ENCODE measurements at places on chromosomes 4 and X. TPM values are rescaled to one million over a fixed set of nuclear protein-coding genes. Genes with fewer than 3 reads are reported as not detected.

DNA sequence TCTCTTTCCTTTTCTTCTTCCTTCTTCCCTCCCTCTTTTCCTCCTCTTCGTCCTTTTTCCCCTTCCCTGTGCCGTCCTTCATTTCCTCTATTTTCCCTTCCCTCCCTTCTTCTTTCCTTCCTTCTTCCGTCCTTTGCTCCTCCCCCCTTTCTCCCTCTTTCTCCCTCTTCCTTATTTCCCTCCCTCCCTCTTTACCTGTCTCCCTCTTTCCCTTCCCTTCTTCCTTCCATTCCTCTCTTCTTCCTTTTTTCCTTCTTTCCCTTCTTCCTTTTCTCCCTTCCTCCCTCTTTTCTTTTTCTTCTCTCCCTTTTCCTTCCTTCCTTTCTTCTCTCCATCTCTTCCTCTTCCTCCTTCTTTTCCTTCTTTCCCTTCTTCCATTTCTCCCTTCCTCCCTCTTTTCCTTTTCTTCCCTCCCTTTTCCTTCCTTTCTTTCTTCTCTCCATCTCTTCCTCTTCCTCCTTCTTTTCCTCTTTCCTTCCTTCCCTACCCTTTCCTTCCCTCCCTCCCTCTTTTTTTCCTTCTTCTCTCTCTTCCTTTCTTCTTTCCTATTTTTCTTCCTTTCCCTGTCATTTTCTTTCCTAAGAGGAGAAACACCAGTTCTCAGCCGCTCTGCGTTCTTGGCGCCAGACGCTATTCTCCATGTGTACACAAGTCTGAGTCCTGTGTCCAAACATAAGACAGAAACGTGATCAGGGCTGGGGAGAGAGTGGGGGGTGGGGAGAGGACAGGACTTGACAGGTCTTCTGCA, 597.1 kb downstream of the MID1IP1 start:
- no peaks in the 10 kb centered on the region for H3K4me1 ChIP-seq
- H3K27me3 ChIP-seq = no peaks in the 10 kb centered on the region
- no peak overlapping the region for H3K4me3 ChIP-seq
- no peaks in the 10 kb centered on the region for H3K36me3 ChIP-seq

DNA sequence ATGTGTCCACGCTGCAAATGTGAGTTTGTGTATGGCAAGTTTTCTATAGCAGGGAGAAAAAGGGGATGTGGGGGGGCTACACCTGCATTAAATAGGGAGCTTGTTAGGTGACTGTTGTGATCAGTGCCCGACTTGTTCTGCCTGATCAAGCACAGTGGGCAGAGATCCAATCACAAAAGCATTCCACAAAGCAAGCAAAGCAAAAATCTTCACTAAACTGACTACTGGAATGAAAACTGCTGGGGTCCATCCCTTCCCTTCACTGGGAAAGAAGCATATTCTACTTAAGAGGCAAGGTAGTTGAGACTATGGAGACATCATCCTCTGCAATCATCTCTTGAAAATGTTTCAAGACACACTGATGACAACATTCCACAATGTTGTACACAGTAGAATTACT, 5.2 kb downstream of the IRS4 start:
- H3K36me3 ChIP-seq = no peaks in the 10 kb centered on the region
- no peak for DNase-seq
- no peaks in the 10 kb centered on the region for H3K4me1 ChIP-seq
- no peak overlapping the region for H3K4me3 ChIP-seq
- no peaks in the 10 kb centered on the region for H3K27me3 ChIP-seq

DNA sequence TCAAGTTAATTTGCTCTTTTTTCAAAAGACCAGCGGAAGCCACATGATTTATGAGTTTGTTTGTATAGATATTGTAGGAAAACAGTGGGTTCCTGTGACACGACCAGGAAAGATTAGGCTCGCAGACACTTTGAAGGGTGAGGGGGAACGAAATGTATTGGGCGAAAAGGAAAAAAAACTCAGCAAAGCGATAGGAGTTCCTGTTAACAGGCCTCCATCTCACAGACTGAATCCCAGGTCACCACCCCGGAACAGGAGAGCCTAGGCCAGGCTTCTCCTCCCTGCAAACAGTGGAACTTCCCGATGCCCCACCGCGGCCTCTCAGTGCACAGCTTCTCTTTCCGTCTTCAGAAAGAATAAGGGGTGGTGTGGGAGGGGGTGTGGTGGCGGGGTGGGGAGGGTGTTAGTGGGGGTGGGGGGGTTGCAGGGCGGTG, 181.8 kb upstream of the GPRIN3 start:
- H3K36me3 ChIP-seq = no peaks in the 10 kb centered on the region
- H3K4me1 ChIP-seq = no peaks in the 10 kb centered on the region
- H3K27me3 ChIP-seq = no peaks in the 10 kb centered on the region
- no peak for DNase-seq
- H3K4me3 ChIP-seq = no peak overlapping the region

- no peak overlapping the region for H3K4me3 ChIP-seq
- peaks cover 23% of the 10 kb centered on the region for H3K4me1 ChIP-seq
- no peak overlapping the region for H3K27ac ChIP-seq
- DNase-seq = no peak
- no peaks in the 10 kb centered on the region for H3K36me3 ChIP-seq
- no peaks in the 10 kb centered on the region for H3K27me3 ChIP-seq
These were observed 10.2 kb upstream of the TMEM156 start for GRCh38 chr4:39042366-39042765.

DNA sequence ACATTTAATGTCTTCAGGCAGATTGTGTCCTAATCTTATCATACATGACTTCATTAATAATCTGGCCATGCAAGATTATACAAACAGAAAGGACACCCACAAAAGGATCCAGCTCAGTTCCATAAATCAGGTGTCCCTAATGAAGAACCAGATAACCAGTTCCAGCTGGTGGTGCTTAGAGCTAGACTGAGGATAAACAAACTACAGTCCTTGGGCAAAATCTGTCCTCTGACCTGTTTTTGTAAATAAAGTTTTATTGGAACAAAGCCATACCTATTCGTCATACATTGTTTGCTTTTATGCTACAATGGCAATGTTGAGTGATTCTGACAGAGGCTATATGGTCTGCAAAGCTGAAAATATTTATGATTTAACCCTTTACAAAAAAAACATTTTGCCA, 199.5 kb downstream of the MID1IP1 start:
- H3K27ac ChIP-seq = no peak overlapping the region
- DNase-seq = no peak
- H3K27me3 ChIP-seq = no peaks in the 10 kb centered on the region
- H3K4me3 ChIP-seq = no peak overlapping the region
- no peaks in the 10 kb centered on the region for H3K4me1 ChIP-seq
- no peaks in the 10 kb centered on the region for H3K36me3 ChIP-seq

DNA sequence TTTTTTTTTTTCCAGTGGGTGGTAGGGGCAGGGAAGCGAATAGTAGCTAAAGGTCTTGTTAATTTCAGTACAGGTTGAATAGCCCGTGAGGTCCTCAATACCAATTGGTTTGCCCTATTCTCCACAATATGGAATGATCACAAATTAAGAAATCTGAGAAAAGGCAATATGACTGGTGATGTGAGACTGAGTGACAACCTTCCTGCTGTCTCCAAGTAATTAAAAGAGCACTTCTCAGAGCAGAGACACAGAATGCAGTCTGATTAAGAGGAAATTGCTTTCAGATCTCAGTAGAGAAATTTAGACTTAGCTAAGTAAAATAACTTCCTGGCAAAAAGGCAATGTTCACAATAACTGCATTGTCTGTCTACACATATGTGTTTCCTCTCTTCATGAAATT, 23.0 kb downstream of the GPR174 start:
- peaks cover 93% of the 10 kb centered on the region for H3K4me1 ChIP-seq
- no peaks in the 10 kb centered on the region for H3K27me3 ChIP-seq
- H3K4me3 ChIP-seq = peak overlapping the region; percentile 46
- H3K27ac ChIP-seq = peak overlapping the region; percentile 6

Gene RASL11B
- total RNA-seq = not detected

- no peaks in the 10 kb centered on the region for H3K27me3 ChIP-seq
- H3K4me3 ChIP-seq = no peak overlapping the region
- H3K36me3 ChIP-seq = no peaks in the 10 kb centered on the region
- H3K27ac ChIP-seq = no peak overlapping the region
- no peak for DNase-seq
These were observed 47.4 kb upstream of the MND1 start for GRCh38 chr4:153297116-153297515.

GRCh38 chrX:106608016-106608415, 3.8 kb upstream of the RADX start:
- H3K27me3 ChIP-seq = no peaks in the 10 kb centered on the region
- no peak overlapping the region for H3K27ac ChIP-seq
- H3K36me3 ChIP-seq = no peaks in the 10 kb centered on the region
- H3K4me1 ChIP-seq = no peaks in the 10 kb centered on the region
- DNase-seq = peak; percentile 2
- no peak overlapping the region for H3K4me3 ChIP-seq

GRCh38 chrX:132483951-132484350, 4.9 kb downstream of the MBNL3 start:
- H3K4me3 ChIP-seq = no peak overlapping the region
- H3K4me1 ChIP-seq = peaks cover 60% of the 10 kb centered on the region
- no peaks in the 10 kb centered on the region for H3K36me3 ChIP-seq
- no peak for DNase-seq
- H3K27me3 ChIP-seq = no peaks in the 10 kb centered on the region

Gene ZGRF1
- total RNA-seq = 22.9 TPM

GRCh38 chr4:138815811-138816210, 199.8 kb upstream of the NOCT start:
- H3K4me3 ChIP-seq = no peak overlapping the region
- no peak for DNase-seq

Gene TRIM60
- total RNA-seq = not detected

Gene ZNF157
- 0.60 TPM for total RNA-seq

GRCh38 chr4:152408514-152409327, 127.2 kb downstream of the FBXW7 start:
- DNase-seq = peak; percentile 10
- no peak overlapping the region for H3K27ac ChIP-seq
- no peaks in the 10 kb centered on the region for H3K4me1 ChIP-seq
- H3K36me3 ChIP-seq = no peaks in the 10 kb centered on the region

Gene TLR2
- 0.53 TPM for total RNA-seq

GRCh38 chr4:151015459-151016347, 619 bp upstream of the LRBA start:
- DNase-seq = peak; percentile 88
- peaks cover 16% of the 10 kb centered on the region for H3K4me1 ChIP-seq
- H3K4me3 ChIP-seq = peak overlapping the region; percentile 74
- H3K36me3 ChIP-seq = peaks cover 3% of the 10 kb centered on the region
- H3K27me3 ChIP-seq = no peaks in the 10 kb centered on the region

GRCh38 chr4:124179506-124180186, 532.9 kb downstream of the ANKRD50 start:
- no peaks in the 10 kb centered on the region for H3K27me3 ChIP-seq
- no peak overlapping the region for H3K4me3 ChIP-seq
- H3K36me3 ChIP-seq = no peaks in the 10 kb centered on the region
- DNase-seq = no peak
- H3K27ac ChIP-seq = no peak overlapping the region
- no peaks in the 10 kb centered on the region for H3K4me1 ChIP-seq

GRCh38 chr4:118772767-118773428, 63.0 kb downstream of the SEC24D start:
- H3K36me3 ChIP-seq = no peaks in the 10 kb centered on the region
- H3K4me3 ChIP-seq = no peak overlapping the region
- no peak for DNase-seq
- no peak overlapping the region for H3K27ac ChIP-seq
- H3K27me3 ChIP-seq = no peaks in the 10 kb centered on the region

DNA sequence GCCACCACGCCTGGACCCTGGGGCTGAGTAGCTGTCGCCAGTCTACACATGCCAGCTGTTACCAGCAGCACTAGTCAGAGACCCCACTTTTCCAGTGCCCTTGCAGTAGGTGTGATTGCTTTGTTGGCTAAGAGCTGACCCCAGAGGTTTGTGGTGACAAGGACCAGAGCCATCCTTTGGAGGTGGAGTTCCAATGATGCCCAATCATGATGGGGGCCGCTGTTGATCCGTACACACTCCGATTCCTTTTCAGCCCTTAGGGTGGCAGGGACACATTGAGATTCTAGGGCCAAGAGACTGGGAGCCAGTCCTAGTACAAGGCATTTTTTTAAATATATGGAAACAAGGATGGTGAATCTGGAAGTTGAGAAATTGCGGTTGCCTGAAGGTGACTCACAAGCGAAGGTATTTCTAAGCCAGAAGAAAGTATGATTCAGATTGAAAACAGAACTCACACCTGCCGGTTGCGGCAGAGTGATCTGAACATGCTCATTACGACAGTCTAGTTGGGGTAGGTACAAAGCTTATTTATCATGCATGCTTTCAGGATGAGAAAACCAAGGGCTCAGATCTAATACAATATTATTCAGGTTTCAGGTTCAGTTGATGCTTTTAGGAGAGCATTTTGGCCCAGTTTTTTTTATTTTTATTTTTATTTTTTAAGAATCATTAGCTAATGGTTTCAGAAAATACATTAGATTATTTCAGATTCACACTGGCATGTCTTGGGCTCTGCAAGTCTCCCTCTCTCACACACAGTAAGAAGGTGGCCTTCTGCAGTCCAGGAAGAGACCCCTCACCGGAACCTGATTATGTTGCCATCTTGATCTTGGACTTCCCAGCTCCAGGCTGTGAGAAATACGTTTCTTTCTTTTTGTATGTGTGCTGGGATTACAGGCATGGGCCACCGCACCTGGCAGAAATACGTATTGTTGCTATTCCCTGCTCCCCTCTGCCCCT, 43.4 kb downstream of the SHROOM2 start:
- H3K36me3 ChIP-seq = no peaks in the 10 kb centered on the region
- no peaks in the 10 kb centered on the region for H3K4me1 ChIP-seq
- DNase-seq = no peak
- no peak overlapping the region for H3K27ac ChIP-seq

GRCh38 chr4:128168701-128169100, 107.6 kb downstream of the LARP1B start:
- no peak overlapping the region for H3K27ac ChIP-seq
- no peaks in the 10 kb centered on the region for H3K27me3 ChIP-seq
- no peaks in the 10 kb centered on the region for H3K4me1 ChIP-seq
- DNase-seq = no peak

Gene PPBP
- total RNA-seq = not detected

- no peaks in the 10 kb centered on the region for H3K27me3 ChIP-seq
- no peak overlapping the region for H3K4me3 ChIP-seq
- no peak overlapping the region for H3K27ac ChIP-seq
- DNase-seq = no peak
These were observed 775.9 kb upstream of the FTHL17 start for GRCh38 chrX:31847773-31848172.

Gene PLP1
- total RNA-seq = not detected

GRCh38 chr4:128854433-128854832, 44.9 kb downstream of the JADE1 start:
- no peak overlapping the region for H3K4me3 ChIP-seq
- peaks cover 18% of the 10 kb centered on the region for H3K4me1 ChIP-seq
- peak overlapping the region; percentile 11 for H3K27ac ChIP-seq
- peaks cover 46% of the 10 kb centered on the region for H3K36me3 ChIP-seq
- no peaks in the 10 kb centered on the region for H3K27me3 ChIP-seq
- DNase-seq = no peak
